ENCODE measurements at places on chromosomes 7 and 10.

- no peak for DNase-seq
These were observed 11.7 kb upstream of the MTERF1 start for GRCh38 chr7:91892099-91892705.

DNA sequence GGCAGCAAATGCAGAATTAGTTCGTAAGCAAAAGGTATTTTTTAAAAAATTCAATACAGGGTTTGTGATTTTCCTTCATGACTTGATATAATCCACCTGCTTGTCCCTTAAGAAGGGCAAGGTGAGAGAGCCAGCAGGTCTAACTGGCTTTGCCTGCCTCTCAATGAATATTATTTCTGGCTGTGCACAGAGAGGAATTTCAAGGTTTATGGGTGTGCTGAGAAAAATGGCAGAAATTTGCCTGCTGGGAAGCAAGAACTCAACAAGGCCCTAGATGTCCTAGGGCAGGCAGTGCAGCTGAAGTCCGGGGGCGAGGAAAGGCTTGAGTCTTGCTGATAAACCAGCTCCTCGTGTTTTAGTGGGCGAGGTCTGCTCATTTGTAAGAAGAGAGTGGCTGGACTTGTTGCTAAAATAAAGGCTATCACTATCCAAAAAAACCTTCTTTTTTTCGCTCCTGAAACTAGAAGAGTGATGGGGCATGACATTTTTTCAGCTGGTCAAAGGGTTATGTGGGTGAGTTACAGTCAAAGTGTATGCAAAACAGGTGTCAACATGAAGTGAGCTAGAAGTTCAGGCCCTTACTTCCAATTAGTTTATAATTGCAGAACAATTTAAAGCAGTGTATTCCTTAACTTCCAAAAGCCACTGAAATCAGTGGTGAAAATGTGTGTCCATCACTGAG, 385.8 kb upstream of the KLF6 start:
- no peak for DNase-seq

- no peak for DNase-seq
These were observed 162.6 kb upstream of the AKR1E2 start for GRCh38 chr10:4663162-4663992.

GRCh38 chr10:13731799-13732198, 145.0 kb downstream of the PRPF18 start:
- no peak for DNase-seq

- no peak for DNase-seq
These were observed 31.7 kb upstream of the RHOBTB1 start for GRCh38 chr10:60975716-60976115.

GRCh38 chr10:108783897-108784296, 1139.4 kb downstream of the XPNPEP1 start:
- peak; percentile 3 for DNase-seq

- DNase-seq, result no peak
These were observed 152.9 kb downstream of the C1GALT1 start for GRCh38 chr7:7335215-7335614.

DNA sequence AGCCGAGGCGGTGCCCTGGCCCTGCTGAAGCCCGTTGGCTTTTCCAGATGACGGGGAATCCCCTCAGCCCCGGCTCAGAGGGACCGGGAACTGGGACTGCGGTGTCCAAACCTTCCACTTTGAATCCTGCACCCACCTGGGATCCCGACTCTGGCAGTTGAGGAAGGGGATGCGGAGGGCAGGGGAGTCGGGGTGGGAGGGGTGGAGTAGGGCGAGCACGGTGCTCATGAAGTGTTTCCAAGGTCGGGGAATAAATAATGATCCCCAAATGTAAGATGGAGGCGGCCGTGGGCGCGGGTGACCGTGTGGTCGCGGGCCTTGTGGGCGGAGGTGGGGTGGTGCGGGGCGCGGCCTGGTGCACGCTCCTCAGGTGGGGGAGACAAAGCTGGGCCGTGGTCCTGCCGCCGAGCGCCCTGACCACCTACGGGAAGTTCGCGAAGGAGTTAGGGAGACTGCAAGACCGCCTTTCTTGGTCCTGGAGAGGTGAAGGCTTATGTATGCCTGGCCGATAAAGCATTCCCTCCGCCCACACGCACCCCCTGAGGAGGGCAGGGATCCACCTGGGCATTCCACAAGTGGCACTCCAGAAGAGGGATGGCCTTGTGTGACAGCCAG, 1.4 kb downstream of the MTURN start:
- DNase-seq, result no peak

GRCh38 chr7:101066141-101066832, 19.0 kb upstream of the TRIM56 start:
- DNase-seq, result no peak

DNA sequence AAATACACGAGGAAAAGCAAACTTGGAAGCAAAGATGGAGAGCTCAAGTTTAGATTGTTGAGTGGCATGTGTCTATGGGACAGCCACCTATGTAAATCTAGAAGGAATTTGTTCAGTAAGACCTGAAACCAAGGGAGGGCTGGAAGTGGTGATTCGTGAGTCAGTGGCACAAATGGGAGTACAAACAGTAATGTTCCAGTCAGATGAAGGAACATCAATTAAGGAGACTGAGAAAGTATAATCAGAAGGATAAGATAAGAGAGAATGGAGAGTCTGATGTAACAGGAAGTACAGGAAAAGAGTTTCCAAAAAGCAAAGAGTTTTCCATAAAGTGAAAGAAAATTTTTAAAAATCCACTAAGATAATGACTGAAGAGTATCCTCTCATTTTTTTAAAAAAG, 544.2 kb downstream of the KIF20B start:
- DNase-seq, result no peak

DNA sequence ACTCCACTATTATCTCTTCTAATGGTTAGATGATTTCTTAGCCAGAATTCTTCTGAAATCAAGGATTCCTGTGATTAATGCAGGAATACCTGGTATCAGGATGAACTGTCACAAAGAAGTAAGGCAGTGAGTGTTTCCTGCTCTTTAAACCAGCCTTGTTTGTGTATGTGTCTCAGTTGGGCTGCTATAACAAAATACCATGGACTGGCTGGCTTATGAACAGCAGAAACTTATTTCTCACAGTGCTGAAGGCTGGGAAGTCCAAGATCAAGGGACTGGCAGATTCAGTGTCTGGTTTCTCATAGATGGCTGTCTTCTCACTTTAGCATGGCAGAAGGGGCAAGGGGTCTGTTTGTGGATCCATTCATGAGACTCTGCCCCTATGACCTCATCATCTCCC, 42.7 kb downstream of the LRMDA start:
- no peak for DNase-seq

GRCh38 chr10:51422311-51423120, 276.9 kb downstream of the CSTF2T start:
- no peak for DNase-seq

DNA sequence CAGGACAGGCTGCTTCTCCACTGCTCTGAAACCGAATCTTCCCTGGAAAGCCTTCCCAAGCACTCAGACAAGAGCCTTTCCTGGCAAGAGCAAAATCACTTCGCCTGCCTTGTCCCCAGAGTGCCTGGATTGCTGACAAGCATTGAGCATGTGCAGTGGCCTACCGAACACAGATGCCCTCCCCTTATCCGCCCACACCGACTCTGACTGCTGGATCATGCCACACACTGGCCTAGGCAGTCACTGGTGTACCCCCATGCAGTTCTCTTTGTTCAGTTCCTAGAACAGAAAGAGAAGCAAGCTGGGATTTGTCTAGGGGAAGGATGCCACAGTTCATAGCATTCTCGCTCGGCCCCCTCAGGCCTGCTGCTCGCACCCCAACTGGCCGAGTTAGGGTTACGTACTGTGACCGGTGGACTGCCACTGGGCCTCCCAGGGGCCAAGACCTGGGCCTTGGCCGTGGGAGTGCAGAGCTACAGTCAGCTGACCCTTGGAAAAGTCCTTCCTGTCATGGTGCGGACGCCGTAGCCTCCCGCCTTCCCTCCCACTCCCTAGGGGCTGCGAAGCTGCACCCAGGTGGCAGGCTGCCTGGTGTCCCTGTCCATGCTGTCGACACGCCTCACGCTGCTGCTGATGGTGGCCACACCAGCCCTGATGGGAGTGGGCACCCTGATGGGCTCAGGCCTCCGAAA, 6.9 kb downstream of the ABCB8 start:
- no peak for DNase-seq

GRCh38 chr7:7122701-7123281, 59.6 kb upstream of the C1GALT1 start:
- DNase-seq, result no peak

DNA sequence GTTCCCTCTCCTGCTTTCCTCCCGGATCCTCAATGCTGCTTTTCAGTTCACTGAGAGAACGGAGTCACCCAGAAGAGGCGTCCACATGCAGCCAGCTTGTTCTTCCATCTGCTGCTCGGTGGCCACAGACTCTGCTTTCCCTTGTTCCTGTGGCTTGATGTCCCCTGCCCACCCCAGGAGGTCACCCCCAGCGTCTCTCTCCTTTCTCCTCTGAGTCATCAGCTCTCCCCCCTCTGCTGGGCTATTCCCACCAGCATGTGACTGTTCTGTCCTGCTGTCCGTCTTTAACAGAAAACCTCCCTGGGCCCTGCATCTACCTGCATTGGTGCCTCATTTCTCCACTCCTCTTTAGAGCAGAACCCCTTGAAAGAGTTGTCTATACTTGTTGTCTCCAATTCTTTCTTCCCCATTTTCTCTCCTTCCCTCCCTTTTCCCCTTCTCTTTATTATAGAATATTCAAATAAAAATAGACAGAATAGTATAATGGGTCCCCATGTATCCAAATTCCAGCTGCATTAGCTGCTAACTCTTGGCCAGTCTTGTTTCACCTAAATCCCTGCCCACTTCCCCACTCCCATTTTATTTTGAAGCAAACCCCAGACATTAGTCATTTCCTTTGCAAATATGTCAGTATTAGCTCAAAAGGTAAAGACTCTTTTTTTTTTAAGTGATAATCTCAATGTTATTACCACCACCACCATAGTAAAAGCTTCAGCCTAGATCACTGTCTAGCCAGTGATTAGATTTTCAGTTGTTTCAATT, 4.1 kb downstream of the ZNF282 start:
- no peak for DNase-seq

- DNase-seq, result no peak
These were observed 19.4 kb downstream of the ZMIZ2 start for GRCh38 chr7:44767912-44768627.

DNA sequence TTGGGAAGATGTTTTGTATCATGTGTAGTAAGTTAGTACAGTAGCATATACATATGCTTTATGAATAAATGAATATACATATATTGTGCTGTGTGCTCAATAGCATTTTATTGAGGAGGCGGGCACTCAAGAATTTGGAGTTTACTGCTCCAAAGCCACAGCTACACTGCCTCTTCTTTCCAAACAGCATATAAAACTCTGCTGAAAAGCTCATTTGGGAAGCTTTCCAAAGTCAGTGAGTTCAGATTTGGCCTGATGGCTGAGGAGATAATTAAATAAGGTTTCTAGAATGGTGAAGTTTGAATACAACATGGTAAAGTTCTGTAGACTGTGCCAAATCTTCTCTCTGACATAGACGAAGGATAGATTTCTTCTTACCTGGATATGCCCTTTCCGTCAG, 29.8 kb downstream of the CDK1 start:
- DNase-seq, result no peak

DNA sequence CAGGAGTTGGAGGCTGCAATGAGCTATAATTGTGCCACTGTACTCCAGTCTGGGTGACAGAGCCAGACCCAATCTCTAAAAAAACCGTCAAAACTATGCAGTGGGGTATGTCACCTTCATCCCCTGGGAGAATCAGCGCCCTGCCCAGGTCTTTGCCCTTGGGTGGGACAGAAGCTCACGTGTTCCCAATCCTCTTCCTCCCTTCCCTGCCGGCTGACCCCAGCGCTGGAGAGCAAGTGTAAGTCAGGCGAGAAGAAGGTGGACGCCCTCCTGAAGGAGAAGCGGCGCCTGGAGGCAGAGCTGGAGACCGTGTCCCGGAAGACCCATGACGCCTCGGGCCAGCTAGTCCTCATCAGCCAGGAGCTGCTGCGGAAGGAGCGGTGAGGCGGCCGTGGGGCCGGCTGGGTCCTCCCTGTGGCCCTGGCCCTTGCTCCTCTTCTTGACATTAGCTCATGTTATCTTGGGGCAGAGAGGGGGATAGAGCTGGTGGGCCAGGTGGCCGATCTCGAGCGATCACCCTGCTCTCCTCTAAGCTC, 64.8 kb upstream of the GTF2IRD1 start:
- no peak for DNase-seq

DNA sequence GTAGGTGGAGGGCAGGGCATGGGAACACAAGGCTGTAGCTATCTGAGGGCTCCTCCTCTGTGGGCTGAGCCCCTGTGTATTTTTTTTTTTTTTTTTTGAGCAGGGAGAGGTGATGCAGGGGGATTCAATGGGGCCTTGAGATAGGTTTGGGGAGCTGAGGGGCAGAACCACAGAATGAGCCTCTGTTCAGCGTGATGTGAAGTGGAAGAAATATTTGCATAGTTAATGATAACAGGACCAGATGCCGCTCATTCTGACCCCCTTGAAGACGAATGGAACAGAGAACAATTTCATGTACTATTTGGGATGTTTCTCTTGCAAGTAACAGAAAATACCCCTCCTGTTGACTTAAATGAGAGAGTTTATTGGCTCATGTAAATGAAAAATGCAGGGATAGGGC, 69.7 kb upstream of the EMX2 start:
- DNase-seq, result no peak

GRCh38 chr7:70063927-70064326, 465.7 kb downstream of the AUTS2 start:
- no peak for DNase-seq

DNA sequence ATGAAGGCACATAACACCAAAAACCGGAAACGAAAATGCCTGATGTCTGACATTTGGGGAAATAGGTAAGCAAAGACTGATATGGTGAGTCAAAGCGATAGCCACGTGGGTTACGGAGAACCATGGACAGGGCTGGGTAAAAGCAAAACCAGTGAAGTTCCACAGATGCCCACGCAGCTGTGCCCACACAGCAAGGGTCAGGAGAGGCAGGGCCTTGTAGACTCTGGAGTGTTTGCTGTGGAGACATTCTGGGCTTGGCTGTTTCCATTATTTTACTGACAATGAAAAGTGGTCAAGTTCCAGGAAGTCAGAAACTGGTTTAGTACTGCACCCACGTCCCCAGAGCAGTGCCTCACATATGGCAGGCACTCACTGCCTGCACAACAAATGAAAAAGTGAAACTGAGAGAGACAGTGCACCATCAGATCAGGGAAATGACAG, 148.7 kb downstream of the ZMYND11 start:
- peak; percentile 36 for DNase-seq

DNA sequence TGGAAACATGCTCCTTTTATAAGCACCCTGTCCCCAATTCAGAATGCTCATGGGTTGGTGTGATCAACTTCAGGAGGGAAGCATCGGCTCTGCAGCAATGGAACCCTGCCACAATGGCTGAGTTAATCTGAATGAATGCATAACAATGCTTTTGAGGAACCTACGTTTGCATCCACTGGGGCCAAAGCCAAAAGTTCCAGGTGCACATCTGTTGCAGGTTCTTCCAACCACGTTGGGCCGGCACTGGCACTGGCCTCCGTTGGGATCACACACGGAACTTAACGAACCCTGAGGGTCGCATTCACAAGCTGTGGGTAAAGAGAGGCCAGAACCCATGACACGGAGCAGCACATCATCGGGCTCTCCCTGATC, 43.4 kb downstream of the LAMB1 start:
- no peak for DNase-seq

DNA sequence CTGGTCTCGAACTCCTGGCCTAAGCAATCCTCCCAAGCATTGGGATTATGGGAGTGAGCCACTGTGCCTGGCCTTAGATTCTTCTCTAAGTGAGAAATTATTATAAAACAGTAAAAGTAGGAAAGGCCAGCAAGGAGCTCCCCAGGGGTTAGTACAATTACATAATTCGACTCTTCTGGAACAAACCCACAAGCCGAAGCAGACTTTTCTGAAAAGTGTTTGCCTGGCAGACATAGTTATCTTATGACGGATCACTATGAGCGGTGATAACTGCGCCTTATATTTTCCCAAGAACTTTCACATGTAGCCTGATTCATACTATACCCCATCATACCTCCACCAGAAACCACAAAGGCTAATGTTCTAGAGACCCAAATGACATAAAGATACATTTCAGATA, 30.2 kb upstream of the SH3PXD2A start:
- DNase-seq, result no peak

Measured in stimulated activated CD4-positive, alpha-beta T cell treated with anti-CD3 and anti-CD28 coated beads, TNF-alpha, amount 100 ng/mL, for 48 hours (primary cell).